ENCODE measurements at places on chromosomes 13 and 19.

GRCh38 chr19:33186431-33187182 lies 7.5 kb upstream of the LRP3 start:
- no peak for DNase-seq

GRCh38 chr13:112034231-112034630 lies 32.7 kb upstream of the SOX1 start:
- DNase-seq: no peak

GRCh38 chr13:54357284-54357933 lies 1328.8 kb downstream of the OLFM4 start:
- DNase-seq: no peak

DNA sequence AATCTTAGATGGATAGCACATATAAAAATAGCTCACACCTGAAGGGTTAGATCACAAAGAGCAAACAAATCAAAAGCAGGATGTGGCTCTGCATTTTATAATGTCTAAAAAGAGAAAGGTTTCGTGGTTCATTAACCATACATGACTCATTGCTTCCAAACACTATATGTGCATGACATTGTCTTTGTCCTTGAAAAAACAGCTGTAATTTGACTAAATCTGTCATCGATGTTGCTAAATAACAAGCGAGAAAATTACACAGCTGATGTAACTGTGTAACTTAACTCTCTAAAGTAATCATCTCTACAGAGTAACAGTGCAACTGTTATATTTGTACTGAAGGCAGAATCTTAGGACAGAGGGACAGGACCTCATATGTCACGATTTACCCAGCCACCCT lies 383.1 kb upstream of the GPC6 start:
- no peak for DNase-seq
